Type B pancreatic cell (in vitro differentiated cells): ENCODE measurements at places on chromosomes 12 and 14. TPM values are rescaled to one million over a fixed set of nuclear protein-coding genes. Genes with fewer than 3 reads are reported as not detected.
A peak's percentile ranks its signal among the peaks of the same experiment; 100 is the strongest.

DNA sequence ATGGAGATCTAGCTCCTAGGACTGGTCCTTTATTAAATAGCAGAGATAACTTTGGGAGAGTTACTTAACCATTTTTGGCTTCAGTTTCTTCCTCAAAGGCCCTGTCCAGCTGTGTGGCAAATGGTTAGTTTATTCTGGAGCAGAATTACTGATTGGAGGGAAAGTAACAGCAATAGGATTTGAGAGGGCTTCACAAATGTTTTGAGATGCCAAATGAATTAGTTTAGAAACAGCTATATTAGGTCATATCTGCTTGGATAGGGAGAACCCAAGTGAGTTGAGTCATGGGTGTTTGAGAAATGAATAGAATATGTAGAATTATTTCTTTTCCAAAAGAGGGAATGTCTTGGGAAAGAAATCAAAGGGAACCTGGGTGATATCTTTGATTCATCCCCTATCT, 17.5 kb downstream of the RASSF3 start:
- no peak overlapping the region for H3K4me3 ChIP-seq
- H3K27ac ChIP-seq = no peak overlapping the region
- H3K4me1 ChIP-seq = peaks cover 31% of the 10 kb centered on the region
- no peak for DNase-seq

- H3K27ac ChIP-seq = no peak overlapping the region
- DNase-seq = no peak
These were observed 156.6 kb downstream of the DAD1 start for GRCh38 chr14:22432348-22432976.

GRCh38 chr12:98485792-98486340, 29.5 kb upstream of the TMPO start:
- no peaks in the 10 kb centered on the region for H3K27me3 ChIP-seq
- DNase-seq = no peak
- H3K4me1 ChIP-seq = peaks cover 3% of the 10 kb centered on the region

DNA sequence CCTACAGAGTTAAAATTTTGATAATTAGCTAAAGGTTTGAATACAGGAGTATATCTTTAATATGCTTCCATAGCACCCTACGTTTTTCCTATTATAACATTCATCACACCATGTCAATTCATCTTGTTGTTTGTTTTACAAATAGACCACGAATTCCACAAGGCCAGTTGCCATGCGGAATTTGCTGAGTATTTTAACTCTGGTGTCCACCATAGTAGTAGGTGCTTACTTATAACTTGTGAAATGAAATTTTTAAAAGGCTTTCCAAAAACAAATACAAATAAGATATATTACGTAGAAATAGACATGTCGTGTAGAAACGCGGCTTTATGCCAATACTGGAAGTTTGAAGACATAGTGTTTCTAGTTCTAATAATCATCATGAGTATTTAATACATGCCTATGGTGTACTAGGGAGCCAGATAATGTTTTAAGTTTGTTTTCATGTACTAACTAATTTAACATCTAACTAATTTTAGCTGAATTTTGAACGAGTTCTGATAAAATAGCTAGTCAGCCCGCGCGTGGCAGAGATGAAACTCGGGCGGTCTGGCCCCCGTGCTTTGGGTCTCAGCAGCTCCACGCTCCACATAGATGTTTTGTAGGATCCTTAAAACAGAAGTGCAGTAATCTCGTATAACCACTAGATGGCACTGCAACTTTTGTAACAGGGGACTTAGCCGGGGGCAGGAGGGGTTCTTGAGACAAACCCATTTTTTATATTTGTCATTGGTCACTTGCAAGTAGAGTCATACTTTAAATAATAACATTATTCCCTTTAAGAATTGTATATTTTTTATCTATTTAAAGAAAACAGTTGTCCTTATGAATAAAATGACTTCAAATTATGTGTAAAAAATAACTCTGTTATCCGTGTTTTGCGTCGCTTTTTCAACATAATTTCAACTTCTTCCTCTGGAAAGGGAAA, 10.2 kb downstream of the CD69 start:
- H3K27me3 ChIP-seq = no peaks in the 10 kb centered on the region
- no peak overlapping the region for H3K27ac ChIP-seq
- H3K4me1 ChIP-seq = no peaks in the 10 kb centered on the region
- H3K36me3 ChIP-seq = no peaks in the 10 kb centered on the region

DNA sequence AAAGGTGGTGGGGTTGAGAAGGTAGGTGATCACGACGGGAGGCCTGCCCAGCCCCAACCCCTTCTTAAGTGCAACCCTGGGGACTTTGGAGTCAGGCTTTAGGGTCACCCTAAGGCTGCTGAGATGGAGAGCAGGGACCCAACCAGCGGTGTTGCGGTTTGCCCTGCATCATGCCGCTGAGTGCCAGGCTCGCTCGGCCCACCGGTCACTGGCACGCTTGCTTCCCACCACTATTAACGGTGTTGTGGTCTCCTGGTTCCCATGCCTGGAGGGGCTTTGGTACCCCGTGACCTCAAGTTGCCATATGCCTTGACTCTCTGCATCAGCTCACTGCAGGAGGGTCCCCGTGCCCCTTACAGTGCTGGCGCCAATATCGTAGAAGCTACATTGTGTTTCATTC, 18.4 kb upstream of the MEG3 start:
- no peak for DNase-seq
- H3K4me1 ChIP-seq = no peaks in the 10 kb centered on the region
- no peak overlapping the region for H3K27ac ChIP-seq
- no peak overlapping the region for H3K4me3 ChIP-seq
- peaks cover 5% of the 10 kb centered on the region for H3K27me3 ChIP-seq

DNA sequence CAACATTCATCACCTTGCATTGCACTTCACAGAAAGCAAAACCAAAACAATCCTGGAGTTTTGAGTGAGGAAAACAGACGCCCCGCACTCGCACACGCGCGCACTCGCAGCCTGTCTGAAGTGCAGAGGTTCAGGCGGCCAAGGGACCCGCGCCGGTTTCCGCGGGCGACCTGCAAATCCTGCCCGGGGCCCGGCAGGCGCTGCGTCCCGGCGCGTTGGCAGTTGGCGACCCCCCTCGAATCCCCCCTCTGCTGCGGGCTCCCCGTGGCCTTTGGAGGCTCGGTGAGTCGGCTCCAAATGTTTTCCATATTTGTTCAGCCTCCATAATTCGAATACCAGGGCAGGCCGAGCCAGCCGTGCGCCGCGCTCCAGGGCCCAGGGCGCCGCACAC, at the start of gene SSPN:
TSS of gene SSPN (plus strand) at position 324 of the 391 bp plus-strand sequence. CDS start 100 bp downstream, outside the sequence.
- DNase-seq = peak; percentile 81
- H3K27me3 ChIP-seq = peaks cover 39% of the 10 kb centered on the region
- peak within 1 kb of the TSS; percentile 86 for H3K27ac ChIP-seq
- peaks cover 4% of the 10 kb centered on the region for H3K4me1 ChIP-seq
- no peaks in the 10 kb centered on the region for H3K36me3 ChIP-seq

- H3K4me3 ChIP-seq = no peak overlapping the region
- no peak for DNase-seq
- no peaks in the 10 kb centered on the region for H3K27me3 ChIP-seq
- H3K27ac ChIP-seq = no peak overlapping the region
- peaks cover 19% of the 10 kb centered on the region for H3K4me1 ChIP-seq
These were observed 29.3 kb downstream of the NIN start for GRCh38 chr14:50801706-50802105.

DNA sequence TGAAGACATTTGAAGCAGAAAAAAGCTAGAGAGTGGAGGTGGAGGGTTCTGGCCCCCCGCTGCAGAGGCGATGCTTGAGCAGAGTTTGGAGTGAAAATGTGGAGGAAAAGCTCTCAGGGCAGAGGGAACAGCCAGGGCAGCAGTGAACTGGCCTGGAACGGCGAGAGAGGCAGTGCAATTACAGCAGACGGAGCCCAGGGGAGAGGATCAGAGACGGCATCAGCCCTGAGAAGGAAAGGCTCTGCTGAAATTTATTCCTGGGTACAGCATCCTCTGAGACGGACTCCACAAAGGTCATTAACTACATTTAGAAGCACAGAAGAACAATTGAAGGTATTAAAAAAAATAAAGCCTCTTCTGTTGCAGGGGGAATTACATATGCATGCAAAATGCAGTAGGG, 14.2 kb downstream of the STON2 start:
- H3K27me3 ChIP-seq = no peaks in the 10 kb centered on the region
- no peak for DNase-seq
- H3K36me3 ChIP-seq = peaks cover 9% of the 10 kb centered on the region
- peaks cover 11% of the 10 kb centered on the region for H3K4me1 ChIP-seq
- H3K27ac ChIP-seq = no peak overlapping the region

GRCh38 chr12:131867891-131868675, 26.3 kb upstream of the ULK1 start:
- H3K4me3 ChIP-seq = no peak overlapping the region
- H3K27ac ChIP-seq = no peak overlapping the region
- no peaks in the 10 kb centered on the region for H3K27me3 ChIP-seq
- no peak for DNase-seq
- no peaks in the 10 kb centered on the region for H3K36me3 ChIP-seq
- H3K4me1 ChIP-seq = peaks cover 11% of the 10 kb centered on the region

DNA sequence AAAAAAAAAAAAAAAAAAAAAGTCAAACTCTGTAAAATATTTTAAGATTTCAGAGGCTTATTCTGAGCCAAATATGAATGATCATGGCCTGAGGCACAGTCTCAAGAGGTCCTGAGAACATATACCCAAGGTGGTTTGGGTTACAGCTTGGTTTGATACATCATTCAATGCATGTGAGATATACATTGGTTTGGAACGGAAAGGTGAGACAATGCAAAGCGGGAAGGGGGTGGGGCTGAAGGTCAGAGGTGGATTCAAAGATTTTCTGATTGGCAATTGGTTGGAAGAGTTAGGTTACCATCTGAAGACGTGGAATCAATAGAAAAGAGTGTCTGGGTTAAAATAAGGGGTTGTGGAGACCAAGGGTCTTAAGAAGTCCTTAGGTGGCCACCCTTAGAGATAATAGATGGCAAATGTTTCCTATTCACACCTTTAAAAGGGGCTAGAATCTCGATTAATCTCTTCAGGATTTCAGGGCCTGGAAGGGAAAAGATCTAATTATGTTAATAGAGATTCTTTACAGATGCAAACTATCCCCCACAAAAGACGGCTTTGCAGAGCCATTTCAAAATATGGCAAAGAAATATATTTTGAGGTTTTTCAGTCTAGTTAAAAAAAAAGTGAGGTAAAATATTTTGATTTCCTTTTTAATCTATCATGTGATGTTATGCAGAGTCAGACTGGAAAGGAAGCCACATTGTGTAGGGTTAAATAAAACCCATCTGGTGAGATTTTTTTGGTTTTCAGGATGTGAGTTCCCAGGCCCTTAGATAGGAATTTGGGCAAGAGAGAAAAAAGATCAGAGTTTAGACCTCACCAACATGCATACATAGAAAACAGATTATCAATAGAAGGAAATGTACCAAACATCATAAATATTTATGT, 173.8 kb upstream of the CNOT2 start:
- peaks cover 30% of the 10 kb centered on the region for H3K4me1 ChIP-seq
- H3K4me3 ChIP-seq = peak overlapping the region; percentile 24
- peaks cover 3% of the 10 kb centered on the region for H3K36me3 ChIP-seq
- DNase-seq = no peak
- no peaks in the 10 kb centered on the region for H3K27me3 ChIP-seq
- H3K27ac ChIP-seq = no peak overlapping the region

GRCh38 chr14:54291491-54292191, 105.2 kb upstream of the CDKN3 start:
- H3K27me3 ChIP-seq = peaks cover 26% of the 10 kb centered on the region
- H3K36me3 ChIP-seq = peaks cover 4% of the 10 kb centered on the region
- H3K27ac ChIP-seq = peak overlapping the region; percentile 21
- peaks cover 56% of the 10 kb centered on the region for H3K4me1 ChIP-seq

GRCh38 chr14:69091006-69091405, 61.9 kb downstream of the DCAF5 start:
- H3K27me3 ChIP-seq = no peaks in the 10 kb centered on the region
- peaks cover 19% of the 10 kb centered on the region for H3K4me1 ChIP-seq
- peaks cover 20% of the 10 kb centered on the region for H3K36me3 ChIP-seq

GRCh38 chr12:67911275-67911600, 78.0 kb upstream of the IFNG-AS1 start:
- H3K27ac ChIP-seq = no peak overlapping the region
- H3K4me1 ChIP-seq = no peaks in the 10 kb centered on the region
- H3K36me3 ChIP-seq = no peaks in the 10 kb centered on the region
- H3K27me3 ChIP-seq = no peaks in the 10 kb centered on the region
- no peak for DNase-seq
- no peak overlapping the region for H3K4me3 ChIP-seq

- peaks cover 31% of the 10 kb centered on the region for H3K4me1 ChIP-seq
- H3K27me3 ChIP-seq = peaks cover 6% of the 10 kb centered on the region
- no peak overlapping the region for H3K4me3 ChIP-seq
- no peak for DNase-seq
- H3K36me3 ChIP-seq = peaks cover 26% of the 10 kb centered on the region
- no peak overlapping the region for H3K27ac ChIP-seq
These were observed 8.0 kb downstream of the RAN start for GRCh38 chr12:130879781-130880389.

- no peaks in the 10 kb centered on the region for H3K36me3 ChIP-seq
- H3K4me3 ChIP-seq = no peak overlapping the region
- no peak overlapping the region for H3K27ac ChIP-seq
- DNase-seq = no peak
These were observed 56.2 kb downstream of the MIPOL1 start for GRCh38 chr14:37253905-37254304.

GRCh38 chr12:85831327-85831990, 4.8 kb downstream of the RASSF9 start:
- H3K27me3 ChIP-seq = no peaks in the 10 kb centered on the region
- peaks cover 8% of the 10 kb centered on the region for H3K36me3 ChIP-seq
- H3K27ac ChIP-seq = no peak overlapping the region
- DNase-seq = no peak
- no peak overlapping the region for H3K4me3 ChIP-seq

GRCh38 chr12:94798113-94798512, 147.8 kb upstream of the TMCC3 start:
- H3K27ac ChIP-seq = no peak overlapping the region
- no peaks in the 10 kb centered on the region for H3K36me3 ChIP-seq
- DNase-seq = no peak
- peaks cover 10% of the 10 kb centered on the region for H3K4me1 ChIP-seq

Gene IL22
- not detected in 2 replicates for total RNA-seq

Gene LBHD2
- not detected in 2 replicates for total RNA-seq

Gene LTBP2
- 1.1 and 2.4 TPM in 2 replicates for total RNA-seq

Gene PMCH
- total RNA-seq = not detected in 2 replicates

Gene TMEM179
- total RNA-seq = 5.6 and 9.0 TPM in 2 replicates

Gene FIGNL2
- total RNA-seq = 5.7 and 17.8 TPM in 2 replicates

Gene NXPH4
- total RNA-seq = 15.1 and 45.5 TPM in 2 replicates

Gene DTX3
- 21.5 and 65.5 TPM in 2 replicates for total RNA-seq

Gene CACNA2D4
- 0.87 and 1.1 TPM in 2 replicates for total RNA-seq
